Activated CD4-positive, alpha-beta T cell treated with anti-CD3 and anti-CD28 coated beads, Interleukin-2, amount 10 ng/mL, durations not matched to agents 24 days and 14 days (primary cell): ENCODE measurements at places on chromosomes 5 and 9. TPM values are rescaled to one million over a fixed set of nuclear protein-coding genes. Genes with fewer than 3 reads are reported as not detected.

PCDHB4 gene
- not detected in 2 replicates for total RNA-seq

IL5 gene
- total RNA-seq, result 7.0 and 7.1 TPM in 2 replicates

DAP gene
- 54.5 and 54.9 TPM in 2 replicates for total RNA-seq

OBP2B gene
- total RNA-seq, result not detected in 2 replicates

IFNA2 gene
- total RNA-seq, result not detected in 2 replicates

OTP gene
- total RNA-seq, result not detected in 2 replicates

- no peak for DNase-seq
Measured at GRCh38 chr9:114004221-114004716, 73.8 kb downstream of the AMBP start.

GRCh38 chr5:137730336-137730735 lies 5.6 kb downstream of the KLHL3 start:
- DNase-seq, result no peak

DNA sequence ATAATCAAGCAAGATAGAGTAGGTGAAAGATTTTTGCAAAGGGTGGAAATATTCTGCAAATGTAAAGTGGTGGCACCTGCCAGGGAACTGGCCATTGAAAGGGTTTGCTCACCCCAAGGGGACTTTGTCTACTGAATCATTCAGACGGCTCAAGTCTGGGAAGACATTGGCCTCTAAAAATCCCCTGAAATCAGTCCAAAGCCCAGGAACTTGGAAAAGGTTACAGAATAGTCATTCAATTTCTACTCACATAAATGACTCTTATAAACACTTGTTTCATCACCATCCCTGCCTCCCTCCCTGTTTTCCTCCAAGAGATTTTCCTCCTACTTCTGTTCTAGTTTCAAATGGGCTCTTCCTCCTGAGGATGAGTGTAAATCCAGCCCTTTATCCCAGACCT lies 28.5 kb downstream of the ZNF366 start:
- DNase-seq, result no peak

DNA sequence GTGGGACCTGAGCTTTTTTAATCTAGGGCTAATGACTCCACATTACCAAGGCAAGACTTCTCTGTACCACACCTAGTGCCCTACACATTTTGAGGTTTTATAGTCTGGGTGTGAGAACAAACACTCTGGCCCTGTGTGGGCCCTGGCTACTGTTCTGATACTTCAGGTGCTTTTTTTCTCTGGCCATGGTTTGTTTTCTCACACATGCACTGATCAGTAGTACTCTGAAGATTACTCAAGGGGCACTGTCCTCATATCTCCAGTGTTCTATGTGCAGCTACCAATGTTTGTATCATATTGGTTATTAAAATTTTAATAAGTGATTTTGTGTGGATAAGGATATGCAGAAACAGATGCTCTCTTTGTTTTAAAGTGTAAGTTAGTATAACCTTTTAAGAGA lies 5.9 kb upstream of the C9orf40 start:
- no peak for DNase-seq

DNA sequence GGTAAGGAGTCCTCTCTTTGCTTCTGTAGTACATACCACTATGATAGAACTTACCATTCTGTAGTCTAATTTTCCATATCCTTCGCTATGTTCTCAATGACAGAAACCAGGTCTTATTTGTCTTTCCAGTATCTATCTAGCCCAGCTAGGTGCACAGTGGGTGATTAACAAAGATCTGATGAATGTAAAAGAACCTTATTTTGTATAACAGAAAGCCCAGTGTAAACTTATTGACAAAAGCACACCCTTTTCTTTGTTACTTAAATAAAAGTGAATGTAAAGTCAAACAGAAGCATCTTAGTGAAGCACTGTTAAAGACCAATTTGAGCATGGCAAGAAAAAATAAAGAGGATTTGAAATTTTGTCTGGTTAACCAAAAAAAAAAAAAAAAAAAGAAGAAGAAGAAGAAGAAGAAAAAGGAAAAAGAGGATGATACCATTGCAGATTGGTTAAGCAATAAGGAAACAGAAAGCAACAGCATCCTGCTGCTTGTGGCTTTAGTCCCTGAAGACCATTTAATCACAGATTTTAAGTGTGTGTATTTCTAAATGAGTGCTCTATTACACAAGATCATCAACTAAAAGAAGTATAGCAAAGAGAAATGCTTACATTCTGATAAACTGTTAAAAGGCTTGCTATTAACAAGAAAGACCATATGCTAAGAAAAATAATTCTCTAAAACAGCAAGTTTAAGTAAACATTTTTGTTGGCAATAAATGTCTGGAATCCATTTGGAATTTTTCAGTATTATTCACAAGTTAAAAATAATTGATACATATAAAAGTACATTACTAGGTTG lies 21.2 kb downstream of the MEGF9 start:
- DNase-seq, result peak; percentile 53

GRCh38 chr9:137168904-137169856 lies 671 bp downstream of the LRRC26 start:
- peak; percentile 75 for DNase-seq

GRCh38 chr5:173890195-173890991 lies 2.2 kb downstream of the CPEB4 start:
- no peak for DNase-seq

DNA sequence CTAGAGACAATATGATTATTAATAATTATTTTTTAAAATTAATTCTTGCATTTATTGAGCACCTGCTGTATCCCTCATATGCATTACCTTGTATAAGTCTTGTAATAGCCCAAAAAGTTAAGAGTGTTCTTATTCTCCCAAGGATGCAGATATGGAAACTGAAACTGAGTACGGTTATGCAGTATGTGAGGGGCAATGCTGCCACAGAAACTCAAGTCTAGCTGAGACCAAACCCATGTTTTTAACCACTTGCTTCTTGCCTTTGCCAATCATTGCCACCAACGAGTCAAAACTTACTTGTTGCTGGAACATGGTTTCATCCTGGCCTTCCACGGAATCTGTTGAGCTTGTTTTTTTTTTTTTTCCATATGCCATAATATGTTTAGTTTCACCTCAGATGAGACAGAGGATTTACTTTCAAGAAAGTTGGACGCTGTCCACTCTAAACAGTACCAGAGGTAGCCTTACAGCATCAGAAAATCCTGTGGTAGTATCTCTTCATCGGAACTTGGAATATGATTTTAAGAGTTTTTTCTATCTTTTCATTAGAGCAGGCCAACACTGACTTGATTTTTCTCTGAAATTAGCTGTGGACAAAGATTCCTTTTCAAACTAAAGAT lies 27.9 kb downstream of the DOCK8 start:
- peak; percentile 64 for DNase-seq

DNA sequence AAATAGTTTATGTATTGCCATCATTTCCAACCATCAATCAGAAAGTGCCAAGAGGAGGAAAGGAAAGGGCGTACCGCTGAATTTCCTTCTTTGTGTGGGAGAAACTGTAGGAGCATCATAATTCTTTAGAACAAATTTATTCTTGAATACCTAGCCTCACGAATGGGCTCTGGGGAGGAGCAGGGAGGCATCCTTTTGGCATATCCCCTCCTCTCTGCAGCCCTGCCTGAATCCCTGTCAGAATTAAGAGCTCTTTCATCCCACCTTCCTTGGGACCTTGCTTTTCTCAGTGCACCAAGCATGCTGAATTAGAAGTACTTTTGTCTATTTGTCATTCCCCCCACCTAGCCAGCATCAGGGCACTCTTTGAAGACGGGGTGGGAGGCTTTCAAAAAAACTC lies 189.4 kb downstream of the MAPKAP1 start:
- no peak for DNase-seq

DNA sequence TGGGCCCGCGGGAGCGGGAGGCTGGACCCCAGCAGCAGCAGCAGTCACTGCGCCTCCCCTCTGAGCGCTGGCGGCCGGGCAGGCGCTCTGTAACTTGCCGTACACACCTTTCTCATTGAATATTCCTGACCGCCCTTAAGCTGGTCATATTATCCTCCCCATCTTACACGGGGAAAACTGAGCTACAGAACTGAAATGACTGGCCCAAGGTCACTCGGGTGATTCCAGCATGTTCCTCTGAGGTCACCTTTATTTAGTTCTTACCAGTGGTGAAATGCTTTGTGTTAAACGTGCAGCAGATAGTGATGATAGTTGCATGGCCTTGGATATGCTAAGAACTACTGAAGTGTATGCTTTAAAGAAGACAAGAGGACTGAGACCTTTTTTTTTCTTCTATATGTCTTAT lies 607 bp downstream of the UQCRQ start:
- no peak for DNase-seq

DNA sequence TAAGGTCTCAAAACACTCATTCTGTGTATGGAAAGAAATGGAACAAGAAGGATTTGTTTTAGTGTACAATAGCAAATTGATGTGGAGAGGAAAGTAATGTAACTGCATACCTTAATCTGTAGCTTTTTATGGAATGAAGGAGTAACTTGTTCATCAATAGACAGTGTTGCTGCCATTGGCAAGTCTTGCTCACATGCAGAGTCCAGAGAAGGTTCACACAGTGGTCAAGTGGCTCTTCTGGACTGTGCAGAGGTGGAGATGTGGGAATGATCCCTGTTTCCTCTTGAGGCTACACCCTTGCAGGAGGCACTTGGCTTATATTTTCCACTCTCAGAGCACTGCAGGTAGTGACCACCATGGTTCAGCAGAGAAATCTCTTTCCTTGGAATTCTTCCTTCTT lies 132.9 kb upstream of the ANKH start:
- no peak for DNase-seq

- no peak for DNase-seq
Measured at GRCh38 chr5:168426007-168426863, 60.0 kb upstream of the RARS1 start.

GRCh38 chr5:155481182-155481581 lies 467.6 kb downstream of the KIF4B start:
- DNase-seq, result no peak

- DNase-seq, result no peak
Measured at GRCh38 chr9:126474786-126475485, 138.8 kb upstream of the LMX1B start.

GRCh38 chr9:132019702-132020101 lies 60.0 kb downstream of the MED27 start:
- no peak for DNase-seq

- DNase-seq, result no peak
Measured at GRCh38 chr9:127290561-127291065, 26.0 kb downstream of the GARNL3 start.

GRCh38 chr5:91313757-91314673 lies 69.1 kb downstream of the ARRDC3 start:
- peak; percentile 91 for DNase-seq

DNA sequence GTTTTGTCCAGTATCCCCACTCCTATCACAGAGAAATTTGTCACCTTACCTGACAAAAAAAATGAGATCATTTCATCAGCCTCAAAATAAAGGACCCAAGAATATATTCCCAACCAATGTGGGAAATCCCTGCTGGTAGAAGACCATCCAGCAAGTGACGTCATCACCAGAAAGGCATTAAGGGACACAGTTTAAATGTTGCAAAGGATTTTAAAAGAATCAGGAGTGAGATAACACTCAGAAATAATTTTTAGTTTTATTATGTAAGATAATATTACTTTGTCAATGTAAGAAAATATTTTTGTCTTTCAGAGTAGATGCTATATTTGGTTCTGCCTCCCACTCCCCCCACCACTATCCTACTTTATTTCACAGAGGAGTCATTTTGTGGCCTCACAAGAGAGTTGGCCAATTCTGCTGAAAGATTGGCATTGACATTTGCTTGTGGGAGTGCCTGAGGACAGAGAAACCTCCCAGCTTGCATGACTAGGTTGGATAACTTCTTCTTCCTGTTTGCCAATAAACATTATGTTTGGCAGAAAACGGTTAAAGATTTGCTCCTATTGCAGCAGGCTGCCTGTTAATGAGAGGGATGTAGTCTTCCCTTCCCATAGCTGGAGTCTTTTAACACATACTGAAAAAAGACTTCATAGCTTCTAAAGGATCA lies 288.6 kb upstream of the DAB2 start:
- no peak for DNase-seq

DNA sequence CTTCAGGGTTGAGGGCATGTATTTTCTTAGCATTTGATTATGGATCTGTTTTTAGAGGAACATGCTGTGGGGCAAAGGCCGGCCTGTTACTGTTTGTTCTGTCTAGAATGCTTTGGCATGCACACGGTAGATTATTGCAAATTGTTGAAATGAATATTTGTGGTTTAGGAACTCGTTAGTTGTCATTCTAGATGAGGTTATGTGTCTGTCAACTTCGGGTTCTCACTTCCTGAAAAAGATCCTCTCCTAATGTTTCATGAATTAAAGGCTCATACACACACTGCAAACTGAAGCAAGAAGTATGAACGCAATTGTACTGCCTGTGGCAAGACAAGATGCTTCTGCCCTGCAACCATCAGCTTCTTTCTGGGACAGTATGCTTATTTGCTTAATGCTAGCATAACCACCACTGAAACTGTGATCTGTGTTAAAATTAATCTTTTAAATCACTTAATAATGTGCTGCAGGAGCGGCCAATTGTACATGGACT lies 99.6 kb downstream of the BASP1 start:
- no peak for DNase-seq

- no peak for DNase-seq
Measured at GRCh38 chr9:137703842-137704508, 85.2 kb downstream of the EHMT1 start.

- DNase-seq, result no peak
Measured at GRCh38 chr5:142421228-142421617, 96.4 kb upstream of the SPRY4 start.

GRCh38 chr5:10149911-10150310 lies 99.8 kb downstream of the ATPSCKMT start:
- DNase-seq, result no peak

GRCh38 chr9:89919171-89919681 lies 314.4 kb downstream of the GADD45G start:
- peak; percentile 87 for DNase-seq

DNA sequence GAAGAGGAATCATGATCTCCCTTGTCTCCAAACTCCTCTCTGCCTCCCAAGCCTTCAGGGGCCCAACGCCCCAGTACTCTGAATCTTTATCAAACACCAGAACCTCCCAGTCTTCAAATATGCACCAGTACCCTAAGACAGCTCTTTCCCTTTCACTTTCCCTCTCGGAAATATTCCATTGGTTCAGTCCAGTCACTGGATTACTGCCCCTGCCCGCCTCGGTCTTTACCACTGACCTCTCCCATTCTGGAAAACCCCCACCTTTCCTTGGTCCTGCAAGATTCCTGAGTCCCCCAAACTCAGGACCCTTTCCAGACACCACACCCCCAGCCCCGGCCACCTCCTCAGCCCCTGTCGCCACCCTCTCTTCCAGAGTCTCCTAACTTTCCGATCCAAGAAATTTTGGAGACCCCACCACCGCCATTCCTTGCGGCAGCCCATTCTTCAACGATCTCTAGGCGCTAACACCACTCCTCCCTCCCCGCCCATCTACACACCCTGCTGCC lies 674 bp downstream of the C5orf15 start:
- DNase-seq, result peak; percentile 76

DNA sequence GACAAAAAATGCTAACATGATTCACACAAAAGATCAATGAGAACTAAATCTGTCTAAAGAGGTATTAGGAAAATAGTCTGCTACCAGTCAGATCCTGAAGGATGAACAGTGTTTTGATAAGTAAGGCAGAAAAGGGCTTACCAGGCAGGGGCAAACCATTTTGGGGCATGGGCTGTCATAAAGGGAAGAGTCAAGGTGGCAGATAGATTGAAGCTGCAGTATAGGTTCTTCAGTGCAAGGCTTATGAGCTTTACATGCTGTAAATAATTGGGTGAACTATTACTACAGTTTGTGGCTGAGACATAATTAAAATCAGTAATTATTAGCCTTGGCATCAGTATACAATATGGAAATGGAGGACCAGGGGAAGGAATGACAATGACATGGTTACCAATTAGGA lies 21.8 kb downstream of the CSNK1A1 start:
- no peak for DNase-seq
